Mesendoderm (in vitro differentiated cells): ENCODE measurements at places on chromosomes 1 and 21.

GRCh38 chr1:199545780-199546179 is 481.7 kb upstream of the NR5A2 start:
- DNase-seq: peak; percentile 60

DNA sequence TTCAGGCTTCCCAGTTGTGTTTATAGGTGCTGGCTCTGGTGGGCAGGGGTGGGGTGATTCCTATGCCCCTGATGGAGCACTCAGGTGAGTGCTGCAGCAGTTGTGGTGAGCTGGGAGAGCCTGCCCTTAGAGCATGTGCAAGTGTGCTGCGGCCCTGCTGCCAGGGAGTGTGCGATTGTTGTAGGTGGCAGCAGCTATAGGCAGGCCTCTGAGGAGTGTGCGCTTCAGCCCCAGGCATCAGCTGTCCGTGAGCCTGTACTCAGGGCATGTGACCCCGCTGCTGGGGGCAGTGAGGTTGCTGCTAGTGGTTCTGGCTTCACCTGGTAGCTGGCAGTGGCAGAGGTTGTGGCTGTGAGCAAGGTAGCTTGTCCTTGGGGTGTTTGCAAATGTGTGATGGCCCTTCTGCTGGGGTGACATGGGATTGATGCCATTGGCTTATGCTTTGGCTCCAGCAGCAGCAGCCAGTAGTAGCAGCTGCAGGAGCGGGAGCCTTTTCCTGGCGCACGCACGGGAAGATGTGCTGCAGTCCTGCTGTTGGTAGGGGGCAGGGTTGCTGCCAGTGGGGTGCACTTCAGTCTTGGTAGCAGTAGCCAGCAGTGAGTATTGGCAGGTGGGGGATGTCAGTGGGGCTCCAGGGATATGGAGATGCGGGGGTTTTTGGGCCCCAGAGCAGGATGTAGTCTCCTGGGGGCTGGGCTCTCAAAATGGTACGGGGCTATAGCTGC is 37.7 kb downstream of the SYCP1 start:
- DNase-seq: peak; percentile 27

GRCh38 chr1:153532181-153532580 is 3.6 kb downstream of the S100A6 start:
- no peak for DNase-seq

- DNase-seq: peak; percentile 44
Measured at GRCh38 chr1:27307874-27308598, 13.9 kb upstream of the TMEM222 start.

GRCh38 chr1:71498542-71498941 is 417.7 kb upstream of the ZRANB2 start:
- DNase-seq: no peak
